ENCODE measurements at places on chromosomes 1 and 21.
A peak's percentile ranks its signal among the peaks of the same experiment; 100 is the strongest.

- no peak for DNase-seq
Measured at GRCh38 chr1:245990315-245991022, 516.6 kb downstream of the SMYD3 start.

GRCh38 chr1:93807311-93807930, 71.6 kb downstream of the DNTTIP2 start:
- DNase-seq = no peak

DNA sequence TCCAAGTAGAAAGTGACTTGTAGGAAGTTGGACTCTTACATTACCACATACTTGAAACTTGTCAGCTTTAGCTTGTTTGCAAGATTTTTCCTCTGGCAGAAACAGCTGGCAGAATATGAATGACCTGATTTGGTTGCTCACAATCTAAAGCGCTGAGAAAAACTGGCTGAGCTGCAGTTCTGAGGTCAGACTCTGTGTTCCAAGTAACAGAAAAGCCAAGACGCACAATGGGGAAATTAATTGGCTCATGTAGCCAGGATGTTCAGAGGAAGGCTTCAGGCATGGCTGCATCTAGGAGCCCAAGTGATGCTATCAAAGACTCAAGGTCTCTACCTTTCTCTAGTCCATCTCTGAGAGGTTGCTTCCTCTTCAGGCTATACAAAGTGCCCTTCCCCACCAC, 27.0 kb downstream of the ALPL start:
- no peak for DNase-seq

DNA sequence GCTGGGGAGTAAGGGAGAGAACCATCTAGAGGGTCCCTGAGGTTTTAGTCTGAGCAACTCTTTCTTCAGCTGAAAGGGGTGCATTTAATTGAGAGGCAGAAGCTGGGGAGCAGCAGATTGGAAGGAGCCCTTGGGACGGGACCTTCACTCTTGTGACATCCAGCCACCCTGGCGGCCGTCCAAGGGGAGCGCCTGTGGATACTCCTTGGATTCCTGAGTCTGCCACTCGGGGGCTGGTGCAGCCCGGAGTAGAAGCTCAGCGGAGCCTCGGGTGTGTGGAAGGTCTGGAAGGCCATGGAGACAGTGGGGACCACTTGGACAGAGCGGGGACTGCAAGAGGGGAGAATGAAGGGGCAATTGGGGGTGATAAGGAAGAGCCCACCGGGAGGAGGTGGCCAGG, 68.7 kb downstream of the AJAP1 start:
- DNase-seq = no peak

DNA sequence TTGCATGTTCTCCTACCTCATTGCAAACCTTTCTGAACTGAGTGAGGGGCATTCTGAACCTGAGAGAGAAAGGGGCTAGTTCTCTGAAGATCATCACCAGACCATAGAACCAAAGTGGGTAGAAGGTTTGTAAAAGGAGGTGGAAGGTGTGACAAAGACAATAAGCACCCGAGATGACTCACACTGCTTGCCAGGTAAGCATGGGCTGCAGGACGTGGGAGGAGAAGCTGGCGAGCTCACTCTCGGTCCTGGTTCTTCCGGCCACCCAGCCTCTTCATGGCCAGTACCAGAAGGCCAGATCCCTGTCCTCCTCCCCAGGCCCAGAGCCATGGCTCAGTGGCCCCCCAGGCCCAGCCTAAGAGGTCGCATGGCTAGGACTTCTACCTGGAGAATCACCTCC, 128.3 kb downstream of the TMEM53 start:
- DNase-seq = no peak

DNA sequence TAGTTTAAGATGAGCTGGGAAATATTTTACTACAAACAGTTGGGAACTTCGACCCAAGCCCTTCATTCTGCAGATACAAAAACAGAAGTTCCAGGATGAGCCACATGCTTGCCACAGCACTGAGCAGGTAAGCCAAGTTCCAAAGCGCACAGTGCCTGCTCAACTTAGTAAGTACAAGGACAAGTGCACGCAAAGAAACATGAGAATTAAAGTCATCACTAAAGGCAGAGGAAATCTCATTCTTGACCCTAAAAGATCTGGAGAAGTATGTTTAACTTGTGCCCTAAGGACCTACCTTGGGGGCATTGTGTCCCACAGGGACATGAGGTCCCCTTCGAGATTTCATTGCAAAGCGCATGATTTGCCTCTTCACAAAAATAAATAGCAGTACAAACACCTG, 1.2 kb upstream of the UBAP2L start:
- DNase-seq = no peak

DNA sequence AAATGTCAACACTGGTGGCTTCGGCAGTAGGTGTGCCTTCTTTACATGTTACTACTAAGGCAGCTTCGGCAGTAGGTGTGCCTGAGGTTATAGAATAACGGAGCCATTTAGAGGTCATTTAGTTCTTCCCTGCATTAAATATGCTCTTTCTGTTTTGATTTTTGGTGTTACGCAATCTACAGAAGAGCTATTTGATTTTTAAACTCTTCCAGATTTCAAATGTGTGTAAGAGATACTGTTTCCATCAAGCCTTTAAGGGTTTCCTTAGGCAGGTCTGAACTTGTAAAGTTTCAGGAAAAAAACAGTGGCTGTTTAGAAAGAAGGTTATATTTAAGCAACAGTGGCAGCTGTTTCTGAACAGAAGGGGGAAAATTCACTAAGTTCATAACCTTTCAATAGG, 54.8 kb downstream of the PIK3R3 start:
- no peak for DNase-seq

- DNase-seq = no peak
Measured at GRCh38 chr1:214569357-214570004, 18.1 kb upstream of the PTPN14 start.

DNA sequence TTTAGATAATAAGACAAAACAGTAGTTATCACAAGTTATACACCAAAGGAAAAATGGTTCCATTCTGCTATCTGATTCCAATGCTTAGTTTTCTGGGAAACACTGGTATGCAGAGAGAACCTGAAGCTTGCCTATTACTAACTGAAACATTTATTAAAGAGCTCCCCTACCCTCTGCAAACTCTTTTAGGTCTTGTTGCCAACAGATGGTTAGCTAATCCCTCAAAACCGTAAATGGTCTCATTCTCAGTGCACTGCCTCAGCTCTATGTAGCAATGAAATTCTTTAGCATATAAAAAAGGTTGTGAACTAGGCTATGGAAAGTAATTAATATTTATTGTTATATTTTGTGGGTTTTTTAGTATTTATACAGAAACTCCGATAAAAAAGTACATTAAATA, 20.4 kb downstream of the C21orf91 start:
- no peak for DNase-seq

- no peak for DNase-seq
Measured at GRCh38 chr1:79744746-79745145, 738.2 kb upstream of the ADGRL4 start.

GRCh38 chr1:241821363-241821762, 26.6 kb upstream of the EXO1 start:
- no peak for DNase-seq

DNA sequence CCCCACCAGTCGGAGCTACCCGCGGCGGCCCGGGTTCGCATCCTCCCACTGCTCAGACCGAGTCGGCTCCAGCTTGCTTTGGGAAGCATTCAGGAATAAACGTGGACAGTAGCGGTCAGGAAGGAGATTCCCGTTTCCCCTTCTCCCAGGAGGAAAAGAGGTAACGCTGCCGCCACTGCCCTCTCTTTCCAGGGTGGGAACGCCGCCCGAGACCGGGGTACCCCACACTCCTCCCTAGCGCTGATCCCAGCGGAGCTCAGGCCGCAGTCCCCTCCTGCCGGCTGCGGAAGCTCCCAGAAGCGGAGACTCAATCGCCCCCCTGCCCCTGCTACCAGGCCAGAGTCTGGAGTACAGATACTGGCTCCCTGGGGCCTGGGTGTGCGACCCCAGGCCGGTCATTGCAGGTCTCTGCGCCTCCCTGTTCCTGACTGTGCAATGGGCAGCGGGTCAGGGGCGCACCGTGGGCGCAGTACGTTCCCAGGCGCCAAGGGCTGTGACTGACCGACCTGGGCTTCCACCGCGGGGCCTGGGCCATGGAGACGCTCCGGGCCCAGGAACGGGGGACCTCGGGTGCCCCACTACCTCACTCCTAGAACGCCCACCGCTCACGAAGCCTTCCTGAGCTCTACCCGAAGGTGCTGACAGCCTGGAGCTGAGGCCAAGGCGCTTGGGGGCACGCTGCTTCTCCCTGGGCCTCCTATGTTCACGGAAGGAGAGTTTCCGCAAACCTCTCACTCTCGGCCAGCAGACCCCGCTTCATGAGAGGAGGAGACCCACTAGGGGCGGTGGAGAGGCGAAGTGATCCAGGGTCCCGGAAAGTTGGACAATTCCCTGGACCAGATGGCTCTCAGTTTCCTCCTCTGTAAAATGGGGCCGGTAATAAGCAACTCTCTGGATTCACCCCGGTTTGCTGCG, 7.8 kb downstream of the DMRTA2 start:
- no peak for DNase-seq

DNA sequence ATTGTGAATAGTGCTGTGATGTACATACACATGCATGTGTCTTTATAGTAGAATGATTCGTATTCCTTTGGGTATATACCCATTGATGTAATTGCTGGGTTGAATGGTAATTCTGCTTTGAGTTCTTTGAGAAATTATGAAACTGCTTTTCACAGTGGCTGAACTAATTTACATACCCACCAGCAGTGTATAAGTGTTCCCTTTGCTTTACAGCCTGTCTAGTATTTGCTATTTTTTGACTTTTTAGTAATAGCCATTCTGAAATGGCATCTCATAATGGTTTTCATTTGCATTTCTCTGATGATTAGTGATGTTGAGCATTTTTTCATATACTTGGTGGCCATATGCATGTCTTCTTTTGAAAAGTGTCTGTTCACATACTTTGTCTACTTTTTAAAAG, 54.5 kb upstream of the FAM78B start:
- DNase-seq = no peak

- no peak for DNase-seq
Measured at GRCh38 chr1:183259924-183260323, 73.9 kb downstream of the LAMC2 start.

- DNase-seq = no peak
Measured at GRCh38 chr21:23809573-23809972, 1797.7 kb downstream of the MRPL39 start.

DNA sequence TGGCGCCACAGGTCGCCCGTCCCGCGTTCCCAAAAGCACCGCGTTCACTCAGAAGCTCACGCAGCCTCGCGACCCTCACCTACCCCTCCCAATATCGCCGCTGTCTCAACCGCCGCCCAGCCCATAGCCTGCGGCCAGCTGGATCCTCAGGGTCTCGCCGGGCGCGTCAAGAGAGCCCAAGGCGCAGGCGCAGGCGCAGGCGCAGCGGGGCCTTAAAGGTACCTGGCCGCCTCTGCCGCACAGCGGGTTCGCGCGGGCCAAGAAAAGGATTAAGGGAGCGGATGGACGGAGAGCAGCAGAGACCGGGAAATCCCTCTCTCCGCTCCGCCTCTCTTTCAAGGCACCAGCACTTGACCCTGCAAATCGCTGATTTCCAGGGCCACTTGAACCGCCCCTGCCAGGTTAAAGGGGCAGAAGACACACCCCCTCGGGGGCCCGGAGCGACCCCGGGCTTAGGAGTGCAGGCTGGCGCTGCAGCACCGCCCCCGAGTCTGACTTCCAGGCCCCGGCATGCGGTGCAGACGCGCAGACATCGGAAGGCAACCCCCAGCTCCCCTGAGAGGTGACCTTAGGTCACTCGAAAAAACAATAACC, at the start of gene NBPF20:
Gene NBPF20 (minus strand): TSS at position 168 of the 594 bp plus-strand sequence. CDS start 20,331 bp downstream, outside the sequence.
- DNase-seq = peak; percentile 77

GRCh38 chr1:10549904-10550664, 75.3 kb downstream of the PEX14 start:
- no peak for DNase-seq

DNA sequence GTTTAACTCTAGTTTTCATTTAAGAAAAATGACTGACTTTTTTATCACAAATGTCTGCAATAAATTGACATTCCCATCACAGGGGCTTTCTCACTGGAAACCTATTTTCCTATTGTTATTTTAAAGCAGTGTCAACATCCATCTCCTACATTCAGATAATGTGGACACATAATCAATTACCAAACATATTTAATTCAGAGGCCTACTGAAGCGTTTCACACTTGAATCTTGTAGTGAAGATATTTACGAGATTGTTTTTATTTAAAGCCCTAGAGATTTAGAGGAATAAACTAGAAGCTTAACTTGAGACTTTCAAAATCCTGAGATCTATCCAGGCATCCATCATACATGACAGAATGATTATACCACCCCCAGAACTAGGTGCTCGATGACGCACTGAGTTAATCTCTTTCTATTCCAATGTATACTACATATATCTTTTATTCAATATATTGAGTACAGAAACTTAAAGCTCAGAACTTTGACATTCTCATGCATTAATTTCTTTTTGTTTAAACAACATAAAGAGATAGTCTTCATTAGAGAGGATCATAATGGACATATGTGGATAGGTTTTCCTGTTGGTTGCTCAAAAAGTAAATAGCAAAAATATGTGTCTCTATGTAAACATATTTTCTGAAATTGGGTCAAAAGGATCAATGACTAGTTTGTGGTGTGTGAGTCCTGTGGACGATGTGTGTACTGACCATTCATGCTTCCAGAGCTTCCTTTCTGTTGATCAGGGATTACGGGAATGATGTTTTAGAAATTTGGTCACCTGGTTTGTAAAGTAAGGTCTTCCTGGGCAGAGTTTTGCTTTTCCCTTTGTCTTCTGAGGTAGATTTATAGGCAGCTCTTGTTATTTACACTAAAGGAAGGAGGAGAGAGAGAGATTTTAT, 171.5 kb upstream of the HMCN1 start:
- no peak for DNase-seq

GRCh38 chr1:204141131-204141530, 10.7 kb downstream of the ETNK2 start:
- no peak for DNase-seq

- DNase-seq = no peak
Measured at GRCh38 chr1:212291505-212292134, 6.4 kb downstream of the PPP2R5A start.

DNA sequence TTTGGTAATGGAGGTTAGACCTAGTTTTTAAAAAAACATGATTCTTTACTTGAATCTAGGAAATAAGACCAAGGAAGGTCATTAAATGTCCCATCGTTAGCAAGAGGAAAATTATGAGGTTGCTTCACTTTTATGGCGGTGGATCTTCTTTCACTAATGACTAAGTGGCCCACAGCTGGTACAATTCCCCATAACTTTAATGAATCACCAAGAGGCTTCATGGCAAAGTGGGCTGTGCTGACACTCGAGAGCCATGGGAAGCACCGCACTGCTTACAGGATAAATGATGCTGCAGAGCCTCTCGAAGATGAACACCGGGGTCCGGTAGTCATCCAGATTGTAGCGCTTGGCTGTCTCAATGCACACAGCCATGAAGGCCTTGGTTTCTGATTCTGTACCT, 108.8 kb downstream of the UBR4 start:
- no peak for DNase-seq

DNA sequence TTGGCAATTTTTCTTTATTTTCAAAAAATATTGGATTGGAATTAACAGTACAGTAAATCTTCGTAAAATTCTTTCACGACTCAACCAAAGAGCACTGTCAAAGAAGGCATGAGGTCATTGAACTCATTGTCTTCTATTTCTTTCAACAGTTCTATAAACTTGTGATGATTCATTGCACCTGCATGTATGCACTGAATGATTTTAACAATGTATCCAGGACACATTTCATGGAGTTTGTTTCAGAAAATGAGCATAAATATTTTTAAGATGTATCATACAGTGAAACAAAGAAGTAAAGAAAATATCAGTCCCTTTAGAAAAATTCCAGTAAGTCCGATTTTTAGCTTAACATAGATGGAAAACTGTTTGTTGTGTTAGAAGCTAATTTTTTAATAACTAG, 33.6 kb upstream of the CD34 start:
- no peak for DNase-seq

- DNase-seq = no peak
Measured at GRCh38 chr1:180151508-180151907, 3.2 kb upstream of the QSOX1 start.

GRCh38 chr1:108880850-108881249, 4.1 kb downstream of the GPSM2 start:
- DNase-seq = no peak
